ENCODE measurements at places on chromosomes 12 and 14. TPM values are rescaled to one million over a fixed set of nuclear protein-coding genes. Genes with fewer than 3 reads are reported as not detected.

Gene CEP170B
- 10.3 TPM for total RNA-seq

Gene CEBPE
- total RNA-seq = not detected

Gene RTL1
- not detected for total RNA-seq

GRCh38 chr12:131851741-131852550, 23.8 kb downstream of the MMP17 start:
- no peak for DNase-seq

GRCh38 chr12:52614381-52615207, 3.8 kb downstream of the KRT73 start:
- DNase-seq = no peak

DNA sequence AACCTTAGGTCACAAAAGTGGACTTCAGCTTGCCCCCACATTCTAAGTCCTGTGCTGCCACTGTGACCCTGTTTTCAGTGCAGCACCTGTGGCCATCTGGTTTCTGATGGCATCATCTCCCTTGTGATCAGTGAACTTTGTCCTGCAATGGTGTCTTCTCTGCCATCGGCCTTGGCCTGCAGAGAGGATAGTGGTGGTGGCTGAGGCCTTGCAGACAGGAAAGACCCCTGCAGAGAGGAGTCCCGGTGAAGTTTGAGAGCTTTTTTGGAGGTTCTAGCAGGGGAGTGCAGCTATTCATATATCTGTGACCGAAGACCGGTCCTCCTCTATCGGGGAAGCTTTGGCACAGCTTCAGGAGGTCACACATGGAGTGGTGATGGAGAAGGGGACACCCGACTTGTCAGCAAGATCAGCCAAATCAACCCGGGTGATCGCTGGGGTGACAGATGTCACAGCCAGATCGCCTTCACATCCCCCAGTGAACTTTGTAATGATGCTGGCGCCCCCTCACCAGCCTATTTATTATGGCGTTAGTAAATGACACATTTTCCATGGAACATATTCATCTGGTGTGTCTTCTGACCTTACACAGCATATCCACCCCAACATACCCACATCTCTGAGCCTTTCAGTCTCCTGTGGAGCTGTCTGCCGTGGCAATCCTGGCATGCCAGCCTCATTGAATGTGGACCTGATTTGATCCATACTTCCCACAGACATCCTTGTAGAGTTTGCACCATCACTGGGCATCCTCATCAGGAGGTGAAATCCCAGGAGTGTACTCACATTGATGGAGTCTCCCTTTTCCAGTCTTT, 136.1 kb downstream of the PAPOLA start:
- DNase-seq = no peak

All from fibroblast of lung (primary cell).